Left cardiac atrium (tissue), 4 donors: ENCODE measurements at places on chromosomes 5 and 9.

- no peak for DNase-seq
Measured at GRCh38 chr5:115297031-115297430, 577 bp upstream of the CCDC112 start.

DNA sequence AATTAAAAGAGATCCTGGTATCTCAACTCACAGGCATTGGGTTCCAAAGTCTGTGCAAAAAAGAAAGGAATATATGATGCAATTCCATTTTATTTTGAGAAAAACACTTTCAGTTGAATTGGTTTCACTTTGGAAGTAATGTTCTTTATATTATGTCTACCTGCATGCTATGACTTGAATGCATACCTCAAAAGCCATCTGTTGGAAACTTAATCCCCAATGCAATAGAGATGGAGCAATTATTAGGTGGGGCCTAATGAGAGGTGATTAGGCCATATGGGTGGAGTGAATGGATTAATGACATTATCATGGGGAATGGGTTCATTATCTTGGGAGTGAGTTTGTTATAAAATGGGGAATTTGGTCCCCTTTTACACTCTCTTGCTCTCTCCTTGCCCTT lies 293.3 kb downstream of the CSNK1G3 start:
- DNase-seq = no peak

DNA sequence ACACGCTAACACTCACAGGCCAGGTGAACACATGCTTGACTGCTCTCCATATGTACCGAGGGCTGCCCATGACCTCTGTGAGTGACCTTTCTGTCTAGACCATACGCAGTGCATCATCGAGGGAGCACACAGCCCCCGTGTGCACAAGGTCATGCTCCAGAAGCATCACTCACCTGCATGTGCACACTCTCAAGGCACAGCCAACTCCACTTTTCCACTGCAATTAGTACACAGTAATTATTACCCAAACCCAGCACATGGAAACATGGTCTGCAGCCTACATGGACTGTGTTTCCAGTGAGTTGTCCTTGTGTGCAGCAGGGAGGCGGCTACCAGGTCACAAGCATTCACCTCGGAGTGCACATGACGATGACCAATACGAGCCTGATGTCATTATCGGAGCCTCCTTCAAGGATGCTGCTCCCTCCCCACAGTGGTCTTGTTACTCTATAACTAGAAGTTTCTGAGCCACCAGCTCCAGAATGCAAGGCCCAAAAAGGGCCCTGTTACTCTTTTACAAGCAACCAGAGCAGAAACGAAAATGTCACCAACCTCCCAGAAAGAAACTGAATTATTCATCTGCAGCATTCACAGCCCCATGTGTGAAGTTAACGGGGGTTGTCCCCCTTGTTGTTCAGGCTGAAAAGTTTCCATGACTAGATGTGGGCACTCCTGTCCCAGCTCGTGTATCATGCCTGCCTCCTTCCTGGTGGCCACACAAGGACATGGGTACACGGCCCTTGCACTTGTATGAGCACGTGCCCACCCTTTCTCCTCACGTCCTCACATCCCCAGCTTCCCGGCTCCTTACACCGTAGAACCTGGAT lies 31.2 kb downstream of the SEMA4D start:
- DNase-seq = no peak

DNA sequence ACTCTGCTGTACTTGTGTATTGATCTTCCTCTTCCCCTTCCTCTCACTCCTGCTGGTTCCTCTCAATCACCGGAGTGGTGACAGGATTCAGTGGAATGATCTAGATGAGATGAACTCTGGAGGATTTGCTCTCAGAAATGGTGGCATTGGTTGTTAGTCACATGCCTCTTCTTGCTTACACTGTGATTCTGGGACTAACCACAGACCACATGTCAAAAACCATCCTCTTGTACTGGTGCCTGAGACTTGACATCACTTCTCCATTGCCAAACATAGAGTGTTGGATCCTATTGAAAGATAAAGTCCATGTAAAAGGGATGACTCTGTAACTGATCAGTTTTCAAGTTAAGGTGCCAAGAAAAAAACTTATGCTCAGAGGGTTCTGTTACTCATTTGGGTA lies 506.5 kb downstream of the DMAC1 start:
- DNase-seq = no peak

GRCh38 chr5:58025809-58026208 lies 434.1 kb downstream of the PLK2 start:
- DNase-seq = no peak

- DNase-seq = no peak
Measured at GRCh38 chr5:103532086-103532734, 30.4 kb downstream of the NUDT12 start.

DNA sequence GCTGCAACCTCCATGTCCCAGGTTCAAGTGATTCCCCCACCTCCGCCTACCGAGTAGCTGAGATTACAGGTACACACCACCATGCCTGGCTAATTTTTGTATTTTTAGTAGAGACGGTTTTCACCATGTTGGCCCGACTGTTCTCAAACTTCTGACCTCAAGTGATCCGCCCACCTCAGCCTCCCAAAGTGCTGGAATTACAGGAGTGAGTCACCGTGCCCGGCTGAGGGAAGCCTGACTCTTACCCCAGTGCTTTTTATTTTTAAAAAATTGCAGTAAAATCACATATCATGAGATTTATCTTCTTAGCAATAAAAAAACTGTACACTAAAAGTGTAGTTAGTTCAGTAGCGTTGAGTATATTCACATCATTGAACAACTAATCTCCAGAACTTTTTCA lies 105.3 kb downstream of the SLIT3 start:
- DNase-seq = no peak

GRCh38 chr9:18382243-18382642 lies 91.7 kb upstream of the ADAMTSL1 start:
- no peak for DNase-seq

GRCh38 chr5:128586848-128587247 lies 48.8 kb upstream of the FBN2 start:
- DNase-seq = no peak

DNA sequence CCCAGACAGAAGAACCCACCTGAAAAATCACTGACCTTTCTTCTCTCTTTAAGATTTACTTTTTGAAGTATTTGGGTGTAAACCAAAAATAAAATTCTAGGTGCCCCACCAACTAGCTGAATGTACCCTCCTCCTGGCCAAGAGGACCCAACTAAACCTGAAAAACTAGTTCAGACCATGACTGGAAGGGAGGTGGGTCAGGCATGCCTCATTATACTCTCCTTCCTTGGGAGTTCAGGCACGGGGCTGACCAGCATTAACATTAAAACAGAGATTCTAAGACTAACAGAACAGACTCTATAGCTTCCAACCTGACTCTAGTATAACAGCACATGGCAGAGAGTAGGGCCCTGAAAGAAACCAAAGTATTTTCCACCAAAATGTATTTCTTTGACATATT lies 61.4 kb downstream of the CERT1 start:
- no peak for DNase-seq

DNA sequence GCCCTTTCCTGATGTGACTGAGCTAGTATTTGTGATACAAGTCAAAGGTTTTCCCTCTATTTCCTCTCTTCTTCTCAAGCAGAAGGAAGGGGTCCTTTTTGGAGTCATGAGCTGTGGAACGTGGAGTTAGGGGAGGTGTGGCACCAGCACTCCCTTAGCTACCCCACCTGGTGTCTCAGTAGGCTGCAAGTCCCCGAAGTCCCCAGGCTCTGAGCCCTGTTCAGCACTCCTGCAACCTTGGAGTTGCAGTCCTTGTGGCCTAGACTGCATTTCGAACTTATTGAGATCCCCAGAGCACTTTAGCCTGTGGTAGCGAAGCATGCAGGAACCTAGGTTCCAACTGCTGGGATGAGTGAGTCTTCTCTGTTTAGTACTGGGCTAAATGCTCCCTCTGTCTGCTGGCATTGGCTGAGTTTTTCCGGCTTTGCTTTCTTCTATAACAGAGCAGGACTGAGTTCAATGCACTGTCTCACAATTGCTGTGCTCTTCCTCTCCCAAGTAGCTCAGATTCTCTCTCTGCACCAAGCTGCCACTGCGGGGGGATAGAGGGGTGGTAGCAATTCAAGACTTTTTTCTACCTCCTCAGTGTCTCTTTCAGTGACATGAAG lies 600.7 kb upstream of the CDH9 start:
- no peak for DNase-seq

GRCh38 chr9:98992107-98992884 lies 48.6 kb downstream of the COL15A1 start:
- DNase-seq = no peak

DNA sequence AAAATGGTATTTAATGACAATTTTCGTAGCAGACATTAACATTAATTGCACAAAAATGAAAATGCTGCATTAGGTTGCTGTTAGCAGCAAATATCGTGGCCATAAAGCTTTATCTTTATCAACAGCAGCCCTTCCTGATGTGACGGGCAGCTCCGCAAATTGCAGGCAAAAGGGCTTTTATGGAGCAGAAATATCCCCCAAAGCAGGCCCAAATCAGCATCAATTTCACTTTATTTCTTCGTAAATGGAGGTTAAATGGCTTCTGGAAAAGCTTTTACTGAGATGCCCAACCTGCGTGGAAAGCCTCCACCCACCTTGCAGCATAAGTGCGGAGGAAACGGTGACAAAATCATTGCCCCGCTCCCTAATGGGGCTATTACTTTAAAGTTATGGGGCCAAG lies 77.9 kb upstream of the BARHL1 start:
- no peak for DNase-seq

GRCh38 chr5:176157656-176158055 lies 80.6 kb upstream of the SIMC1 start:
- DNase-seq = no peak

DNA sequence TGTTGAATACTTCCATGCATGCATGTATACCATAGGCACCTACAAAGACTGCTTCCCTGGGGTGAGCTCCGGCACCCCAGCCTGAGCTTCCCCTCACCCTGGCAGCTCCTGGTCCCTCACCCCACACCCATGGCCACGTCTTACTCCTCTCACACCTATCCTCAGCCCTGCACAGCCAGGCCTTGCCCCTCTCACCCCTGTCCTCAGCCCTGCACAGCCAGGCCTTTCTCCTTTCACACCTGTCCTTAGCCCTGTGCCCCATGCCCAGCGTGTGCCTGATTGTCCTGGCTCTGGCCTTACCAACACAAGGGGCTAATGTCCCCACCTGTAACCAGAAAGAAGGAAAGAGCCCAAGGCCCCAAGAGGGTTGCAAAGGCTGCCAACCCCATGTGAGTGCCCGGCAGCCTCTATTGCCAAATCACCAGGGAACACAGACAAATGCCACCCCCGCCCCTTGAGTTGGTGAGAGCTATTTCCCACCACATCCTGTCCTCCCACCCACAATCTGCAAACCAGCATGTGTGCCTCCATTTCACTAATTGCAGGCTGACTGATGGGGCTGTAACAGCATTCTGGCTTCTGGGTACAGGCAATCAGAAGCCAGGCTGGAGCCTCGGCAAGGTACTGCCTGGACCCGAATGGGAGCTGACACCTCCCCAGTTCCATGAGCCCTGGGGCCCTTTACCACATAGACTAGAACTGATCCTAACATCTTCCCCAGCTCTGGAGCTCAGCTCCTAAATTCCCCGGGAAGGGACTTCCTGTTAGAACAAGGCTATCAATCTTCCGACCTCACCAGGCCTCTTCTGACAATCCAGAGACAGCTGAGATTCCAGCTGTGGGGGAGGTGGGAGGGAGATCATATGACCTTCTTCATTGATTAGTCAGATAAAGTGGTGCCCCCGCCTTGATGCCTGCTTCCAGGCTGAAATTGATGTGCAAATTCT lies 78.2 kb downstream of the FAM114A2 start:
- no peak for DNase-seq

DNA sequence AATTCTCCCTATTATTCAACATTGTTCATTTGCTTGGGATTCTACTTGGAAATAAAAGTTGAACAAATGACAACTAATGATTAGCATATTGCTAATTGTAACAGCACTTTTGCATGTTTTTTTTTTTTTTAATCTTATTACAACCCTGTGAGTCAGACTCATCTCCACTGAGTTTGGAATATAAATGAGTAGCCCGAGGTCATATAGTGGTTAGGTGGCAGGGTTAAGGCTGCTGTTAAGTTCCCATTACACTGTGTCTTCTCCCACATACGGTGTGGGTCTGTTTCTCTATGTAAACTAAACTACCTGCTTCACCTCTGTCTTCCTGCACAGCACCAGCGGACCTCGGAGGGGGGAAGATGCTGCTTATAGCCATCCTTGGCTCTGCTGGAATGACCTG lies 92.4 kb downstream of the EQTN start:
- no peak for DNase-seq
